Cardiac fibroblast (primary cell): ENCODE measurements at places on chromosomes 2 and 18.

- DNase-seq, result no peak
Observed at GRCh38 chr2:151478011-151478410, 68.3 kb downstream of the RIF1 start.

GRCh38 chr2:216679658-216680024, 15.7 kb downstream of the IGFBP5 start:
- DNase-seq, result no peak

DNA sequence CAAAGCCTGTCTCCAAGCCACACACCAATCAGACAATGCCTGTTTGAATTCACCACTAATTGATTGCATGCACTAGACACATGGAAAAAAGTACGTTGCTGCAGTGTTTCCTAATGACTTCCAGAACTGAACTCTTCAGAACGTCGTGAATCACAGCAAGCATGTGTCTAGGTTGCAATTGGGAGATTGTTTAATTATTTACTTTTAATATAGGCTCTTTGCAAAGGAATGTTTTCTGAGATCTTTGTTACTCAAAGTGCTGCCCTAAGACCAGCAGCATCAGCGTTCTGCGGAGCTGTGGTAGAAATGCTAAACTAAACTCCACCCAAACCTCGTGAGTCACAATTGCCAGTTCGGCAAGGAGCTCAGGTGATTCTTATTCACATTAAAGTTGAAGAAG, 52.7 kb upstream of the CCDC68 start:
- no peak for DNase-seq

DNA sequence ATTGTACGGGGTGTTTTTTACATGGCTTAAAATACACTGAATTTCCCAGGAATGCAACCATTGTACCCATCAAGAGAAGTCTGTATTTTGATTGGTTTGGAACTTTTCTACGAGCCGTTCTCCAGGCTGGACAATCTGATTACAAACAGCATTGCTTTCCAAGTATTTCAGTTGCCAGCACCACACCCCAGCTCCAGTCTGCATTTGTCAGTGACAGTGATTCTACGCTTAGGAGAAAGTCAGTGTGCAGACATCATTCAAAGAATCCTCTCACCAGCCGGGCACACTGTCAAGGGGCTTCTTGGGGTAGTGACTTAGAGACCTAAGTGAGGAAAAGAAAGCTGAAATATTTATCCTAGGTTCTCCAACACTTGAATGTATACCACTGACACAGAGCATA, 194.1 kb downstream of the ANAPC1 start:
- no peak for DNase-seq

- no peak for DNase-seq
Observed at GRCh38 chr2:239238839-239239606, 161.8 kb downstream of the HDAC4 start.
